ENCODE measurements at places on chromosomes 6 and 20.

DNA sequence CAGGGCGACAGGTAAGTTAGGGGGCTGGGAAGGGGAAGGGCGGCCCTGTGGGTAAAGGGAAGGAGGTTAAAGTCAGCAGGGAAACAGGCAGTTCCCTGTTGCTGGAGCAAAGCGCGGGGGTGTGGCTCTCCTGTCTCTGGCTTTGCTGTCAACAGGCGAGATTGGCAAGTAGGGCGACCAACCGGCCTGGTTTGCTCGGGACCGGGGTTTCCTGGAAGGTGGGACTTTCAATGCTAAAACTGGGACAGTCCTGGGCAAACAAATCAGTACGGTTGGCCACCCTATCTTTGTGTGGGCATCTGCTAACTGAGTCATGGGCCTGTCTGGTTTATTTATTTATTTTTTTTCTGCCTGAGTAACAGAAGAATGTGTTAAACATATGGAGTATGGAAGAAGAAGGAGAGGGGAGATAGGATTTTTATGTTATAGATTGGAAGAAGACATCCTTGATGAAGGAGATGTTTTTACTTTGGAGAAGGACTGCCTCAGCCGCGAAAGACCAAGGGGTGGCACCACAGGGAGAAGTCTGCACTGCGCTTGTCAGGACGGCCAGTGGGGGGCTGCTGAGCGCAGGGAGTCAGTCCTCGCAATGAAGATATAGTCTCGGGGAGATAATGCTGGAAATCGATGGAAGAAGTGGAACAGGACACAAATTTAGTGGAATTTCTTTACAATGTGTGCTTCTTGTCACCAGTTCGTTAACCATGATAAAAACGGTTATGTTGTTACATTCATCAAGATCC, 43.4 kb upstream of the ESR1 start:
- H3K4me3 ChIP-seq, result peak overlapping the region; percentile 72
- no peak overlapping the region for H3K27ac ChIP-seq
- DNase-seq, result peak; percentile 66
- H3K4me1 ChIP-seq, result peaks cover 4% of the 10 kb centered on the region
- H3K27me3 ChIP-seq, result no peaks in the 10 kb centered on the region

- H3K4me3 ChIP-seq, result no peak overlapping the region
- no peaks in the 10 kb centered on the region for H3K27me3 ChIP-seq
- no peaks in the 10 kb centered on the region for H3K4me1 ChIP-seq
- H3K27ac ChIP-seq, result no peak overlapping the region
Measured at GRCh38 chr6:19876672-19877071, 39.5 kb downstream of the ID4 start.

- peak; percentile 60 for DNase-seq
- H3K36me3 ChIP-seq, result peaks cover 4% of the 10 kb centered on the region
- H3K4me3 ChIP-seq, result no peak overlapping the region
Measured at GRCh38 chr6:125984311-125984710, 2.0 kb upstream of the TRMT11 start.

GRCh38 chr20:62952968-62953838, 694 bp downstream of the SLC17A9 start:
- H3K36me3 ChIP-seq, result peaks cover 38% of the 10 kb centered on the region
- peak overlapping the region; percentile 27 for H3K27ac ChIP-seq
- no peak overlapping the region for H3K4me3 ChIP-seq

GRCh38 chr20:14950633-14951032, 613.2 kb upstream of the FLRT3 start:
- H3K36me3 ChIP-seq, result no peaks in the 10 kb centered on the region
- H3K27me3 ChIP-seq, result no peaks in the 10 kb centered on the region
- no peak overlapping the region for H3K4me3 ChIP-seq

DNA sequence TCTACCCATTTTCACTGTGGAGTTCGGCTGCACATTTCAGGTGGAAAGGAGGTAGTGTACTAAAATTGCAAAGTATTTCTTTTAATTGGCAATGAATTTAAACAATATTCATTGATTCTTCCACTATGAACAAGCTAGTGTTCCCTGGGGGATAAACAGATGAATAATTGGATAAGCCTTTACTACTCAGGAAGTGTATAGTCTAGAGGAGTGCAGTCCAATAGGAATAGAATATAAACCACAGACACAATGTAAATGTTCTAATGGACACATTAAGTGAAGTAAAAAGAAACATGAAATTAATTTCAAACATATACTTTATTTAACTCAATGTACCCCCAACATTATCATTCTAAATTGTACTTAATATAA, 28.7 kb downstream of the SGK1 start:
- no peak overlapping the region for H3K4me3 ChIP-seq
- H3K4me1 ChIP-seq, result no peaks in the 10 kb centered on the region
- H3K27me3 ChIP-seq, result no peaks in the 10 kb centered on the region
- H3K36me3 ChIP-seq, result no peaks in the 10 kb centered on the region

DNA sequence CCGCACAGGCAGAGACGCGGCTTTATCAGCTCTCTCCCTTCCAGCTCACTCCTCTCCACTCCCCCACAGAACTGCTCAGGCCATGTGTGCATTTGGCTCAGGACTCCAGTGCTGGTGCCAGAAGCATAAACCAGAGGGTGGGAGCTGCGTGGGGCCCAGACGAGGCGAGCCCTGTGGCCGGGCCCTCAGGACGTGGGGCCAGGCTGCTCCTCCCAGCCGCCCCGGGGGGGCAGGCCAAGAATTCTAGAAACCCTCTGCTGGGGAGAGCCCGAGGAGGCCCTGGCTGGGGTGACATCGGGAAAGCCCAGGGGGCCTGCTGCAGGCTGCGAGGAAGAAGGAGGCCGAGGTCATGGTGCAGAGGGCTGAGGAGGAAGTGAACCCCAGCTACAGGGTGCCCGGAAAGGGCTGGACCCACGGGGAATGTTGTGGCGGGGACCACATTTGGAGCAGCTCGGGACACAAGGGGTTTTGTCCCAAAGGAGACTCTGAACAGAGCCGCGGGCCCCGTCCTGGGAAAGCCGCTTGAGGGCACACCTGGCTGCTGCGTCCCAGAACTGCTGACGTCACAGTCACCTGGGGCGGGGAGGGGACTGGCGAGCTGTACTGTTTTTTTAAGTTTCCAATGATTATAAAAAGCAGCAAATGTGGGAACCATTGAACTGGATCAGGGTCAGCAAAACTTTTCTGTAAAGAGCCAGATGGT, 107.1 kb downstream of the BANF2 start:
- no peaks in the 10 kb centered on the region for H3K36me3 ChIP-seq
- H3K4me1 ChIP-seq, result peaks cover 17% of the 10 kb centered on the region
- no peaks in the 10 kb centered on the region for H3K27me3 ChIP-seq
- peak overlapping the region; percentile 60 for H3K4me3 ChIP-seq

DNA sequence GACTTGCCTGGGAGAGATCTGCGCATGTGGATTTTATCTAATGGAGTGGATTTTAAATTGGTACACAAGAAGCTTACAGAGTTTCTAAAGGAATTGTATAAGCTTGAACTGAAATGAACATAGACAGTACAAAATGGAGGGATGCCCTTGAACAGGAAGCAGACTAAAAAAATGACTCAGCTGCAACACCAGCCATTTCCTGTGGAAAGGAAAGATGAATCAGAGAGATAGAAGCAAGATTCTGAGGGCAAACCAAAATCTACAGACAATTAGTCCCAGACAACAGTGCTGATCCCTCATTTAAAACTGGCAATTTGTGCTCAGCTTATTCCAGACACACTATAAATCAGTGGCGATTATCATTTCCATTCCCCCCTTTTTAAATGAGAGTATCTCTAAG, 114.6 kb upstream of the TCF21 start:
- no peak overlapping the region for H3K4me3 ChIP-seq
- DNase-seq, result peak; percentile 68
- H3K27me3 ChIP-seq, result no peaks in the 10 kb centered on the region
- no peaks in the 10 kb centered on the region for H3K4me1 ChIP-seq
- no peaks in the 10 kb centered on the region for H3K36me3 ChIP-seq

GRCh38 chr20:47360297-47361056, 4.0 kb upstream of the ZMYND8 start:
- peaks cover 41% of the 10 kb centered on the region for H3K4me1 ChIP-seq
- no peaks in the 10 kb centered on the region for H3K27me3 ChIP-seq
- DNase-seq, result peak; percentile 92

DNA sequence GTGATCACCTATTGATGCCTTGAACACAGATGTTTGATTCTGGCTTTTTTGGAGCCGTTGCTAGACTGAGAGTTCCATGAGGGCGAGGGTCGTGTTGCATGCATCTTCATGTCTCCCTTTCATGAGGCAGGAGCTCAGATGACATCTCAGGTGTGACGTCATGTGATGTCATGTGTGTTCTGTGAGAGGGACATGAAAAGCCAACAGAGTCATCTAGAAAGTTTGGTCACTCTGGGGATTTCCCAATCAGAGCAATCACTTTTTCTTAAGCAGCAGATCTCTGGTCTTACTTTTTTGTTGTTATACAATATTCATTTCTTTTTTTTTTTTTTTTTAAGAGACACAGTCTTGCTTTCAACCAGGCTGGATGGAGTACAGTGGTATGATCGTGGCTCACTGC, 411.8 kb downstream of the PREX1 start:
- peaks cover 56% of the 10 kb centered on the region for H3K27me3 ChIP-seq
- no peak overlapping the region for H3K4me3 ChIP-seq
- H3K27ac ChIP-seq, result no peak overlapping the region
- DNase-seq, result no peak
- no peaks in the 10 kb centered on the region for H3K36me3 ChIP-seq

- no peaks in the 10 kb centered on the region for H3K27me3 ChIP-seq
- no peak overlapping the region for H3K4me3 ChIP-seq
- peak overlapping the region; percentile 57 for H3K27ac ChIP-seq
- H3K4me1 ChIP-seq, result no peaks in the 10 kb centered on the region
- peak; percentile 22 for DNase-seq
Measured at GRCh38 chr6:12196326-12196936, 93.7 kb upstream of the EDN1 start.

GRCh38 chr6:51468704-51469103, 618.7 kb downstream of the PKHD1 start:
- DNase-seq, result no peak
- no peaks in the 10 kb centered on the region for H3K27me3 ChIP-seq
- no peaks in the 10 kb centered on the region for H3K4me1 ChIP-seq
- H3K27ac ChIP-seq, result no peak overlapping the region
- no peaks in the 10 kb centered on the region for H3K36me3 ChIP-seq

DNA sequence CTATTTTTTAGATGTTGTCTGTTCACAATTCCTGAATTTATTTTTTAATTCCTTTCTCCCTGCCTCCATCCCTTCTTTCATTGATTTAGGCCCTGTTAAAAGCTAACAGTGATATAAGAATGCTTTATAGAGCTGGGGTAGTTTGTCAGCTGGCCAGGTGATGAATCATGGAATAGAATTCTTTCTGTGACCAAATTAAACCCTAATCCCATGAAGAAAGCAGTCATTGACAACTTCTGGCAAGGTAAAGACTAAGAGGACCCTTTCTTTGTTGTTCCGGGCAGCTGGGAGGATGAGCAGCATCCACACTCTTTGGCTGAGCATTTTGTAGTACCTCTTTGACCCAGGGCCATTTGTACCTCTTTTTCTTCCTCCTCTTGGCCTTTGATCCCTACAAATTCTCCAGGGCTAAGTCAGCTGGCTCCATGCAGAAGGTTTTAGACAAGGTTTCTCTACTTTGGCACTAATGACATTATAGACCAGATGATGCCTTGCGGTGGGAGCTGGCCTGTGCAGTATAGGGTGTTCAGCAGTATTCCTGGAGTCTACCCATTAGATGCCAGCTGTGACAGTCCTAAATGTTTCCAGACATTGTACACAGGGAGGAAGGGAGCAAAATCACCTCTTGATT, 102.9 kb downstream of the SLX4IP start:
- no peaks in the 10 kb centered on the region for H3K36me3 ChIP-seq
- H3K4me1 ChIP-seq, result peaks cover 5% of the 10 kb centered on the region
- DNase-seq, result no peak
- no peak overlapping the region for H3K4me3 ChIP-seq

GRCh38 chr6:165988302-165988756, 179.3 kb downstream of the TBXT start:
- no peaks in the 10 kb centered on the region for H3K36me3 ChIP-seq
- DNase-seq, result no peak
- H3K27ac ChIP-seq, result no peak overlapping the region
- peak overlapping the region; percentile 44 for H3K4me3 ChIP-seq

GRCh38 chr6:160102956-160103824, 18.4 kb upstream of the SLC22A1 start:
- peaks cover 57% of the 10 kb centered on the region for H3K36me3 ChIP-seq
- H3K4me3 ChIP-seq, result no peak overlapping the region
- peaks cover 3% of the 10 kb centered on the region for H3K4me1 ChIP-seq

DNA sequence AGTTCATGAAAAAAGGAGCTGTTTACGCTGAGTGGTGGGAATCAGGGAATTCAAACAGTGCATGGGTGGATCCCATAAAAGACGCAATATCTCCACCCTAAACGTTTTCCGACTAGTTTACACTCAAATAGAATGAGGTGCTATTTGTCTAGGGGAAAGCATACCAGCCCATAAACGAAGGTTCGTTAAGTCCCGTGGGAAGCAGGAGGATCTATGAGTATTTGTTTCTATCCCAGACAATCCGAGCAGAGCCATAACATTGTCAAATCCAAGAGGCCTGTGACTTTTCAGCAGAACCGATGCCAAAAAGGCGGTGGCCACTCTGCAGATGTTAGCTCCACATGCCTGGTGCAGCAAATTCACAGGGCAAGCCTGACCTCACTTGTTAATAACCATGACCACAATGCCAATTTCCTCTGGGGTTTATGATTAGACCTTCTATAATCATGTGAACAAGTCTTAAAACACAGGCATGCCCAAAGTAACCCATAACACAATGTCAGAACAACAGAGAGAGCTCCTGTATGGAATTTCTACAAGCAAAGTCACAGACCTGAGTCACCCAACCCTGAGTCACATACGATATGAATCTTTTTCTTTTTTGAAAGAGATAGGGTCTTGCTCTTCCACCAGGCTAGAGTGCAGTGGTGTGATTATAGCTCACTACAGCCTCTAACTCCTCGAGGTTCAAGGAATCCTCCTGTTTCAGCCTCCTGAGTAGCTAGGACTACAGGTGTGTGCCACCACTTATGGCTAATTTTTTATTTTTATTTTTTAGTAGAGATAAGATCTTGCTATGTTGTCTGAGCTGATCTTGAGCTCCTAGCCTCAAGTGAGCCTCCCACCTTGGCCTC, 123.3 kb downstream of the KIF13A start:
- no peaks in the 10 kb centered on the region for H3K27me3 ChIP-seq
- no peak overlapping the region for H3K4me3 ChIP-seq
- H3K4me1 ChIP-seq, result peaks cover 8% of the 10 kb centered on the region
- DNase-seq, result peak; percentile 77

GRCh38 chr6:158519761-158520160, 40.1 kb upstream of the TMEM181 start:
- H3K36me3 ChIP-seq, result peaks cover 7% of the 10 kb centered on the region
- peaks cover 5% of the 10 kb centered on the region for H3K4me1 ChIP-seq
- peaks cover 27% of the 10 kb centered on the region for H3K27me3 ChIP-seq
- no peak for DNase-seq
- no peak overlapping the region for H3K27ac ChIP-seq

GRCh38 chr6:46963626-46964025, 41.9 kb upstream of the ADGRF5 start:
- no peaks in the 10 kb centered on the region for H3K4me1 ChIP-seq
- H3K4me3 ChIP-seq, result no peak overlapping the region
- H3K27ac ChIP-seq, result no peak overlapping the region
- peaks cover 10% of the 10 kb centered on the region for H3K27me3 ChIP-seq
- DNase-seq, result no peak
- H3K36me3 ChIP-seq, result no peaks in the 10 kb centered on the region

GRCh38 chr6:24520929-24521546, 26.3 kb downstream of the ALDH5A1 start:
- DNase-seq, result peak; percentile 38
- H3K4me1 ChIP-seq, result peaks cover 6% of the 10 kb centered on the region
- no peaks in the 10 kb centered on the region for H3K27me3 ChIP-seq
- no peaks in the 10 kb centered on the region for H3K36me3 ChIP-seq
- no peak overlapping the region for H3K27ac ChIP-seq
- no peak overlapping the region for H3K4me3 ChIP-seq
